Nephron progenitor cell (in vitro differentiated cells): ENCODE measurements at places on chromosomes 4 and X.

- DNase-seq = no peak
Observed at GRCh38 chr4:140637836-140638235, 69.1 kb upstream of the UCP1 start.

DNA sequence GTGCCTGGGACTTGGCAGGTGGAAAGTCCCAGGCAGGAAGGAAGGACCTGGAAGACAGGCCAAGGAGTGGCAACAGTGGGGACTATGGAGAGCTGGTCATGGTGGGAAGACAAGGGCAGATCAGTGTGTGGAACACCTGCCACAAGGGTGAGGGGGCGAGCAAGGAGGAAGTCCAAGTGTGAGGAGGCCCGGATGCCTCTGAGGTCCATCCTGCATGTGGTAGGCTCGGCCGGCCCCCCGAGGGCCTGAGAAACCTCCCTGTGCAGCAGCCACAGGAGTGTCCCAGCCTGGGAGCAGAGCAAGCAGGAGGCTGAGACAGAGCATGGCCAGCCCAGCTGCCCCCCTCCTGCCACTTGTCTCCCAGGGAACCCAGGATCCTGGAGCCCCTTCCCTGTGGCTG lies 40.5 kb upstream of the PSAPL1 start:
- no peak for DNase-seq

DNA sequence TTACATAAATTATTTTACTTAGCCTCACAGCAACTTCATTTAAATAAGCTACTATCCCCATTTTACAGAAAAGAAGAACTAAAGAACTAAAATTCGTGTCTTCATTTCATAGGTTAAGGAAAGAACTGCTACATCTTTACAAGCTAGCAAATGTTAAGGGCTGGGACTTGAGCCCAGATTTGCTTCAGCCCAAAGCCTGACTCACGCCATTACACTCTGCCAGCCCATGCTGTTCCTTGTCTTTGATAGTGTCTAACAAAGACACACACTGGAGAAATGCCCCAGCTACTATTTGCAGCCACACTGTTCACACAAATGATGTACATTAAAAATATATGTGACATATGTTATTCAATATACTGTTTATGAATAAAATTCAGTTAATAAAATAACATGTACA lies 29.0 kb upstream of the ERVMER34-1 start:
- DNase-seq = no peak

DNA sequence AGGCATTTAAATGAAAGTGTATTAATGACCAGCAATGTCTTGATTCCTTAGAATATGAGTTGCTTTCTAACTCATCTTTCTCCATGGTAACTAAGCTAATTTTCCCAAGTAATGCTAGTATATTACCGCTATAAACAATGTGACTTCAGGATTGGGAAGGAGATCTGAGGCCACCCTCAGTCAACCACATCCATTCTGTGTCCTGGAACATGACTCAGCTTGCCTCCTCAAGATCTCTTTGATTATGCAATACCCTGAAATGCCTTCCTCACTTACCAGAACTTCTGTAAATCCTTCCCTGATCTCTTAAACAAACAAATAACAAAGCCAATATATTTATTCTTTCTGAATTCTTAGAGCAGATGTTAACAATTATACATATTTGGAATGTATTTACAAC lies 1495.5 kb downstream of the PCDH18 start:
- DNase-seq = no peak

DNA sequence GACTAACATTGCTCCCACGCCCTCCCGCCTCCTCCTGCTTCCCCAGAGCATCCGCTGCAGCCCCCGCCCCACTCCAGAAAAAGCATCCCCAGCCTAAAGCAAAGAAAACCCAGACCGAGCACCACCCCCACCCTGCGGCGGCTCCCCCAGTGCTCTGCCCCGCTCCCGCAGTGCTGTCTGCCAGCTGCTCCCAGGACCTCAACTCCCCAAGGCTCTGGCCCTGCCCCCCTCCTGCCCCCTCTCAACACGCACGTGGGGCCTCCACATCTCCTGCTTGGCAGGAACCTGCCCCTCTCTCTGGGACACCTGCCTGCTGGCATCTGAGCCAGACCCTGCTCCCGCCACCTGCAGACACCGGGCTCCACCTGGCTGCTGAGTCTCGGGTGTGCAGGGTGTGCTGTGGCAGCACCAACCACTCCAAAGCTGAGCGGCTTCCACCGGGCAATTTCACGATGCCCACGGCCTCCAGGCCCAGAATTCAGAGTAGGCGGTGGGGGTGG lies 79.4 kb downstream of the FAM53A start:
- DNase-seq = no peak

DNA sequence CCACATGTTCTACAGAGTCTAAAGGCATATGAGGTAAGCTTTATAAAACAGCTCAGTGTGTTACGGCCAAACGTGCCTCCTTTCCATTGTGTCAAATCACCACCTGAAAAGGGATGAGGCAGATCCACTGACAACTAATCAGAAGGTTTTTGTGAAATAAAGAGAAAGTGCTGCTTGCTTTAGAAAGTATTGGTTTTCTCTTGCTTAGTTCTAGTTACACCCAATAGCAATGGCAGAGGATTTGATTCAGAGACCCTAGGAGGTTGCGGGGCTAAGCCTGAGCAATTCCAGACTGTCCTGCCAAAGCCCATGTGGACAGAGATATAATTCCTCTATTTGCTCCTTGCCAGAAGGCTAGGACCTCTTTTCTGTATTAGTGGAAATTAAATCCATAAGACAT lies 125.5 kb downstream of the SPRY1 start:
- DNase-seq = no peak

DNA sequence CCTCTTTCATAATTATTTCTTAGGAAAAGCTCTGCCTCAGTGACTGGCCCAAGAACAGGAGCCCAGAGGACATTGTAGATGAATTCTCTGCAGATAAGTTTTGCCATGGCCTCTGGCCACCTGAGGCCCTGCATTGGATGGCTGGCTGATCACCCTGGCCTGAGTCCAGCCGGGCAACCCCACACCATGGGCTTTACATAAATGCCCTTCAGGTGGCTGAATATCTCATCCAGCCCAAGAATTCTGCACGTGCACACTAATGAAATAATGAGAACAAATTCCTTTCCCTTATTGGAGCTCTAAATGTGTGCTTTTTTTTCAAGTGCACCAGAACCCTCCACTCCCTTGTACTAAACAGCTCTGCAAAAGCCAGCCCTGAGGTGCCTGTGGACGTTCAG lies 65.7 kb downstream of the IRF2 start:
- DNase-seq = no peak
